ENCODE measurements at places on chromosomes 5 and 9.

DNA sequence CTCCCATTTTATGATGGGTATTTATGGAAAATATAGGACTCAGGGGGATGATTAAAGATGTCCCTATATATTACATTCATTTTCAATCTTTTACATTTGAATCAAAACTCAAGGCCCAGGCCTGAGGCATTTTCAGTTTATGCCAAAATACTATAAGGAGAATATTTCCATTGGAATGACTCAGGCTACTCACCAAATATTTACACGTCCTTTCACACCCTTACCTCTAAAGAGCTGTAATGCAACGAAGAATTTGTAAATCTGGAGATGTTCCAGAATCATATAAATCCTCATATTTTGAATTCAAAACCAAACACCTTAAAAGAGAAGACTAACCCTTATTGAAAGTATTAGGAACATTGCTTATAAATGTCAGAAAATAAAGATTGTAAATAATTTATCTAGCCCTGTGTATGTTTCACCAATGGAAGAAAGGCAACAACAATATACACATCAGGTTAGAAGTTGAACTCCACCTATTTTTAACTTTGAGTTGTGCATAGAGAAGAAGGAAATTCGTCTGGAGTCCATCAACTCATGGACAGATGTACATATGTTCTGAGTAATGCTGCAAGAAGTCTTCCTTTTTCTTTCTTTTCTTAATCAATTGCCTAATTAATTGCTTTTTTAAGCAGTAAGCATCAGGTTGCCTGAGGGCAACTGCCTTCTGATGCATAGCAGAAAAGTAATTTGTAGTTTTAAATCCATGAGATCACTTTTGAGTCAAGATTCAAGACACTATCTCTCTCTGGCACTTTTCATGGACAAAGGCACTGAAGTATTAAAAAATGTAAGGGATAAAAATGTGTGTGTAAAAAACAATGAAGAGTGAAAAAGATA is 579.3 kb upstream of the RGMB start:
- no peak for DNase-seq

- no peak for DNase-seq
These were observed 39.3 kb downstream of the B4GALT1 start for GRCh38 chr9:33127881-33128280.

- DNase-seq, result no peak
These were observed 813 bp upstream of the SLU7 start for GRCh38 chr5:160419458-160420330.

DNA sequence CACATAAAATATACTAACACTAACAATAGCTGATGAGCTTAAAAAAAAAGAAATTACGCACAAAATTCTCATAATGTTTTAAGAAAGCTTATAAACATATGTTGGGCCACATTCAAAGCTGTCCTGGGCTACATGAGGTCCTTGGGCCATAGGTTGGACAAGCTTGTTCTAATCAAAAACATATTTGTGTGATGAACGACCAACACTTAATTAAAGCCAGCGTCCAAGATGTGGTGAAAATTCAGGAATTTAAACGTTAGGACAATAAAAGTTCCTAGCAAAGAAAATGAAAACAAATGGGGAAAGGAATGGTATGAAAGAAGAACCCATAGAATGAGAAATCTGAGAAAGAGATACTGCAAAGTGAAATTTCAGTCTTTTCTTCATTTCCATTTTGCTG is 429.6 kb upstream of the DMAC1 start:
- DNase-seq, result no peak

Measured in stimulated activated CD8-positive, alpha-beta memory T cell treated with anti-CD3 and anti-CD28 coated beads, Interleukin-15, amount 100 ng/mL, for 4 hours (primary cell).